ENCODE measurements at places on chromosomes 1 and 21. TPM values are rescaled to one million over a fixed set of nuclear protein-coding genes. Genes with fewer than 3 reads are reported as not detected.

Gene PTGFR
- total RNA-seq: 0.14 TPM

DNA sequence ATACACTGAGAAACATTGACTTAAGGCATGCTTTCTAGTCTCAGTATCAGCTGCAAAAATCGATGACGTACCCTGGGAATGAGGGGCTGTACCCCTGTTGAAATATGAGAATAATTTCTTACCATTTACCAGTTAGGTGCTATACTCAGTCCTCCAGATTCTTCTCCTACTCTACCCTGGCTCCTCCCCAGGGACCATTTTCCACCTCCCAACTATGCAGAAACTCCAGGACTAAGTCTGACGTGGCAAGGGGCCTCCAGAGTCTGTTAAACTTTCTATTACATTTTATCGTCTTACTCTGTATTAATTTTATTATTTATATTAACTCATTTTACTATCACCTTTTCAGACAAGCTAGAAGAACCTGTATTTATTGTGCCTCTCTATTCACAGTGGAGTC lies 124.3 kb downstream of the CYYR1 start:
- DNase-seq: no peak

GRCh38 chr1:197595304-197595904 lies 179.9 kb downstream of the DENND1B start:
- DNase-seq: no peak

Gene LMNA
- 433 TPM for total RNA-seq

DNA sequence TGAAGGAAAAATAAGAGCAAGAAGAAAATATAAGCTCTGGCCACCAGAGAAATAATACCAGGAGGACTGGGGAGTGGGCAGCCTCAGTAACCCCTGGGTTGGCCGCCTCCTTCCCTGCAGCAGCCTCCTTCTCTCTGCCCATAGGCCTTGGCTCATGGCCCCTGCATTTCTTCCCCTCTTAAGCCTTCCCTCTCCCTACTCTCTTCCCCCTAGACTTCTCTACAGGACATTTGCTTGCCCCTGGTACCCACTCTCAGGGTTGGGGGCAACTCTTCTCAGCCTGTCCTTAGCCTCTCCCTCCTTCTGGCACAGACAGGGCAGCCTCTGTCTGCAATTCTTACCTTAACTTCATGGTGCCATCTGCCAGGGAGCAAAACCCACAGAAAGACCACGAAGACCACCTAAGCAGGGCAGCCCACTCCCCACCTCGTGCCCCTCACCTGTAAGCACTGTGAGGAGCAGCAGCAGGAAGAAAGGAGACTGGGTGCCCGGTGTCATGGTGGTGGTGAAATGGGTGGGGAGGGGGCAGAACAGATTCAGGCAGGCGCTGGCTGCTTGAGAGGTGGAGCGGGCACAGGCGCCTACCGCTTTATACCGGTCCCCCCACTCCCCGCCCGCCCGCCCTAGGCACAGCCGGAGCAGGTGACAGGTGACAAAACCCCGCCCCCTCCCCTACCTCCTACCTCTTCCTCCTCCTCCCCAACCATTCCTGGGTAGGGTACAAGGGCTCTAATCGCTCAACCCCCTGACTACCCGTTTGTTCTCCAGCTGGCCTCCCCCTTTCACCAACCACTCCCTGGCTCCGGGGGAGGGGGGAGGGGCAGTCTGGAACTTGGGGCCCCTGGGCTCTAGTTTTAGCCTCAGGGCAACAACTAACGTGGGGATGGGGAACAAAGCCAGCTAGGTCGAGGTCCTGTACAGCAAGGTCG lies 15.1 kb downstream of the THBS3 start:
- no peak for DNase-seq

- DNase-seq: no peak
These were observed 36.0 kb downstream of the ATP1A1 start for GRCh38 chr1:116408803-116409720.
